ENCODE measurements at places on chromosomes 3 and 15.

GRCh38 chr15:87981969-87982368 is 274.6 kb downstream of the NTRK3 start:
- DNase-seq = no peak

DNA sequence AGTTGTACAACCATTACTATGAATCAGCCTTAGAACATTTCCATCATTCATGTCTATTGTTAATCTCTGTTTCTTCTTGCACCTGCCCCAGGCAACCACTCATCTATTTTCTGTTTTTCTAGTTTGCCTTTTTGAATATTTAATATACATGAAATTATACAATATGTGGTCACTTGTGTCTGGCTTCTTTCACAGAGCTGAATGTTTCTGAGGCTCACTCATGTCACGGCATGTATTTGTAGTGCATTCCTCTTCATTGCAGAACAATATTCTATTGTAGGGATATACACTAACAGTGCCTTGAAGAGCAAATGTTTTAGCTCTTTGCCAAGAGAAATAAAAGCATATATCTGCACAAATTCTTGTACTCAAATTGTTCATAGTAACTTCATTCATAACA is 32.9 kb downstream of the CERS3 start:
- DNase-seq = no peak

DNA sequence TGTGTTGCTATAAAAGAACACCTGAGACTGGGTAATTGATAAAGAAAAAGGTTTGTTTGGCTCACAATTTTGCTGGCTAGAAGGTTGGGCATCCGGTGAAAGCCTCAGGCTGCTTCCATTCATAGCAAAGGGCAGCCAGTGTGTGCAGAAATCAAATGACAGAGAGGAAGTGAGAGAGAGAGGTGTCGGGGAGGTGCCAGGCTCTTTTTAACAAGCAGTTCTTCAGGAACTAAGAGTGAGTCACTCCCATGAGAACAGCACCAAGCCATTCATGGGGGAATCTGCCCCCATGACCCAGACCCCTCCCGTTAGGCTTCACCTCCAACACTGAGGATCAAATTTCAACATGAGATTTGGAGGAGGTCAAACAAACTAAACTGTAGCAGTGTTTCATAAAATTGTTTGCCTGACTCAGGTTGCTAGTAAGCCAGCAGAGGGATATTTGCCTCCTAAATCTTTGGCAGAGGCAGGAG is 4.5 kb upstream of the PARP15 start:
- peak; percentile 17 for DNase-seq

- no peak for DNase-seq
Measured at GRCh38 chr15:27796405-27797320, 302.5 kb downstream of the OCA2 start.

DNA sequence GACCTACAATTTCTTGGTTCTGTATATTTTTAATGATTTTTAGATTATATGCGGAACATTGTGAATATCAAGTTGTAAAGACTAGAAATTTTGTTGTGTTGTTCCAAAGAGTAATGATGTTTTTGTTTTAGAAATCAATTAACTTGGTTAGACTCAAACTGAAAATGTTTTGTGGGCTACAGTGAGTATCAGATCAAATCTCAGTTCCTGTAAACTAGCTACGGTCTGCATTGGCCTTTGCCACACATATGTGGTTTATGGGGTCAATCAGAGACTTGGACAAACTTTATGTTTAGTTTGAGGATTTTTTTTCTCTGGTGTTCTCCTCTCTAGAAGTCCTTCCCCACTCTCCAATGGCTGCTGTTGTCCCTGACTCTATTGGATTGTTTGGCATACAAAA is 308.0 kb upstream of the THRB start:
- no peak for DNase-seq

- no peak for DNase-seq
Measured at GRCh38 chr3:66723231-66723630, 222.4 kb upstream of the LRIG1 start.

GRCh38 chr3:144687862-144688261 is 716.2 kb downstream of the DIPK2A start:
- DNase-seq = no peak

GRCh38 chr3:16239780-16240179 is 25.0 kb downstream of the DPH3 start:
- no peak for DNase-seq

- DNase-seq = no peak
Measured at GRCh38 chr3:123026565-123027291, 835 bp downstream of the SEMA5B start.

DNA sequence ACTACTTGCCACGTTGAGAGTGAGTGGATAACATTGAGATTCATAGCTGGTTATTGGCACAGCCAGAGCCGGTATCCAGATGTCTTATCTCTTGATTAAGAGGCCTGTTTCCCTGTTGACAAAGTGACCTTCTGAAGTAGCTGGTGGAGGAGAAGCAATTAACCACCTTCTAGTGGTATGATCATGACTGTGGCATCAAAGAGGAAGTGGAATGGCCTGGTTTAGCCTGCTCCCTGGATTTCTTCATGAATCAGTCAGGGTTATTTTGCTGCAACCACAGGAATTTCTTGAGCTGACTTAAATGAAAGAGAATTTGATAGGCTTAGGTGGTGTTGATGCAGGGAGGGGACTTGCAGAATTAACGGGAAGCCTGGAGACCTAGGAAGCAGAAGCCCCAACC is 398.3 kb downstream of the MFSD1 start:
- no peak for DNase-seq

DNA sequence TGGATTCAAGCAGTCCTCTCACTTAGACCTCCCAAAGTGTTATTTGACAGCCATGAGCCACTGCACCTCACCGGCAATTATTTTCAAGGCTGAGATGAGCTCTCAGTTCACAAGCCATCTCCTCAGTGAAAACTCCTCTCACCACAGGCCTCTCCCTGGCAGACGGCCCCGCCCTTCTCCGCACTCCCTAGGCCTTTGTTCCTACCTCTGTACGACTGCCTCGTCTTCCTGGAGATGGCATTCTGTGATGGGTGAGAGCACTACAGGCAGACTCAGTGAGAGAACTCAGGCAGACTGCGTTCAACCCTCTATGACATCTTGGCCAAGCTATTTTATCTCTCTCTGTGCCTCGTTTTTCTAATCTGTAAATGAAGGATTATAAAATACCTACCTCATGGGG is 67.0 kb upstream of the TPM1 start:
- DNase-seq = no peak

- DNase-seq = no peak
Measured at GRCh38 chr15:77023576-77024272, 28.8 kb downstream of the PSTPIP1 start.

DNA sequence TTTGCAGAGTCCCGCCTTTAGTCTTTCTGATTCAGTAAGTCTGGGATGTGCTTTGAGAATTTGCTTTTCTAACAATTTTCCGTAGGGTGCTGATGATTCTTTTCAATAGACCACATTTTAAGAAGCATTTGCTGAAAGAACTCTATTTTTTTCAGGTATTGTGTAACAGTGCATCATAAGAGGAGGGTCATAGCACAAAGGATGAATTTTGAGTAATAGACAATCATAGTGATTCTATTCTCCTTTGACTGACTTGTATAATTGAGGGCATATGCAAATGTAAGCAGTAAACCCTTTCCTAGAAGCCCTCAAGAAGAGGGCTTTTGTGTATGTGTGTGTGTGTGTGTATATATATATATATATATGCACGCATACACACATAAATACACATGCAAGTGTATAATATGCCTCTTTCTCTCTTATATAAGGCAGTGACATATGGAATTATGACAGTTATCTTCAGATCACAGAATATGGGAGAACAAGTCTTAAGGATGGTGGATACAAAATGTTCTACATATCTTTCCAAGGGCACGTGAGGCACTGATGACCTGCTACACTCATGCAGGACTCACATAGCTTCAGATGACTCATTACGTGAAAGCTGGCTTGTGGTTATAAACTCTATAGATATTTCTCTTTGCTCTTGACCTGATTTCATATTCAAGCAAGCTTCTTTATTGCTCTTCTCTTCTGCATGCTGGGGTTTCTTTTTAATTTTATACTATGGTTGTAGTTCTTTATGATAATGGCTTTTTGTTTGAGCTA is 6.5 kb upstream of the PLSCR1 start:
- no peak for DNase-seq

- no peak for DNase-seq
Measured at GRCh38 chr3:184691397-184692231, 20.2 kb downstream of the MAGEF1 start.

- no peak for DNase-seq
Measured at GRCh38 chr3:143171141-143171980, 51.8 kb downstream of the CHST2 start.

DNA sequence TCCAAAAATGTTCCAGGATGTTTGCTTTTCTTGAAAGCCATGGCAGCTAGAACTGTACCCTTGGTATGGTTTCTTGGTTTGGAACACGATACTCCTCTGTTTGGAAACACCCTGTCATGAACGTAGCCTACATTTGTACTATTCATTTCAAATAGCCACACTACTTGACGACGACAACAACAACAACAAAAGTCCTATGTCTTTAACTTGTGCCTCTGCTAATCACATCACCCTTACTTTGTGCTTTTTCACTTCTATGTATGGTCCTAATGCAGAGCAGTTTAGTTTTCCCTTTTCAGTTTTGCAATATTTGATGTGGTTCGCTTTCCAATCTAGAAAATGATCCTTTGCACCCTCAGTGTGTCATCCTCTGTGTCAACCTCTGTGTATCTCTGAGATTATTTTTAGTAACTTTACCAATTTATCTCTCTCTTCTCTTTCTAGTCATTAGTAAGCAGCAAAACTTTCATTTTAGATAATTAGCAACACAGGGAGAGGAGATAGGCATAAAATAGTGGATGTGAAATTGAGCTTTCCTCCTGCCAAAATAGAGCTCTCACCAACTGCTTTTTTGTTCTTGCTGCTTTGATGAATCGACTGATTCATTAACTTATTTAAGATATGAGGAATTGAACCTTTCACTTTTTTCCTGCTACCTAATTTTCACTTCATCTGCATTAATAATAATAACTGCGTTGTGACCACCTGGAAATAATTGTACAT is 44.1 kb upstream of the TP63 start:
- no peak for DNase-seq

- DNase-seq = no peak
Measured at GRCh38 chr3:113844622-113845222, 6.1 kb downstream of the GRAMD1C start.

DNA sequence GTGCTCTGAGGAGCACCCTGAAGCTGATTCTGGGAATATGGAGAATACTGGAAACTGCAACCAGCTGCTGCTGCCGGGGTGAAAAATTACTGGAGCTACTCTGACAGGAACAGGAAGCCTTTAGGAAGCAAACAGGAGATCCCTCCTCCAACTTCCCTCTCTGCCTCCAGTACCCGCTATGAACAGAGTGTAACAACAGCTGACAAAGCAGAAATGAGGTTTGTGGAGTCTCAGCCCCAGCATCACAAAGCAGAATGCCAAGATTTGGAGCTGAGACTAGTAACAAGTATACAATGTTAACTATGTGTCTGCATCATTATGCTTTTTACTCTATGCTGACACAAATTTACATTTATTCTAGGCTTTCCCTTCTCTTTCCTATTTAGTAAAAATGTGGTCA is 22.7 kb upstream of the PIAS1 start:
- no peak for DNase-seq

DNA sequence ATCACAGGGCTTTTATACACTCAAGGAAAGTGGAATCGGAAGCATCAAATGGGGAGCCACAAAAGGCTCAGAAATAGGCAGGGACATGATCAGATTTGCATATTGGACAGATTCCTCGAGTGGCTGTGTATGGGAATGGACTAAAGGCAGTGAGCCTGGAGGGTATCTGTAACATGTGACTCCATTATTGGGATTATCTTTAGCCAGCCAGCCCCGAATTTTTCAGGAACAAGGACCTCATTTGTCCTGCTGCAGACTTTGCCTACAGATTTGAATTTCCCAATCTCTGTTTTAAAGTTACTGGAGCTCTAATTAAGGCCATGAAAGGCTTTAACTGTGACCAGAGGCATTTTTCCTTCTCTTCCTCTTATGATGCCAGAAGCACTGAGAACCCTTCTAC is 26.9 kb upstream of the EPHB1 start:
- no peak for DNase-seq
